ENCODE measurements at places on chromosomes 2 and 18.

DNA sequence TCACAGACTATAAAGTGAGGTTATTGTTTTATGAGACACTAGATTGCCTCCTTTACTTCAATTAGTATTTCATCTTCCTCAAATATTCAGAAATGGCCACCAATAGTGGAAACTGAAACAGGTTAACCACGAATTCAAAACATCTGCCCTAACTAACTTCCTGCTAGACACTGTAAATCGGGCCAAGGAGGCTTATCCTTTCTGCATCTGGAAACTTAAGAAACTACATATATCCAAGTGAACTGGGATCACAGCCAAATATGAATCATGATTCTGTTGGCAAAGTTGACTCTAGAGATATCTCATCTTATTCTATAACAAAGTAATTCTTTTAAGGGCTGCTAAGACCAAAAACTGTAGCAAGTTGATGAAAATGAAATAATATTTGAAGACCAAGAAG is 136.6 kb upstream of the ZC3H15 start:
- peak; percentile 91 for DNase-seq

- peak; percentile 9 for DNase-seq
Observed at GRCh38 chr2:3959372-3959771, 256.0 kb downstream of the DCDC2C start.

GRCh38 chr18:51398104-51398503 is 200.6 kb upstream of the MEX3C start:
- no peak for DNase-seq

- no peak for DNase-seq
Observed at GRCh38 chr2:112095681-112096080, 40.6 kb downstream of the TMEM87B start.

DNA sequence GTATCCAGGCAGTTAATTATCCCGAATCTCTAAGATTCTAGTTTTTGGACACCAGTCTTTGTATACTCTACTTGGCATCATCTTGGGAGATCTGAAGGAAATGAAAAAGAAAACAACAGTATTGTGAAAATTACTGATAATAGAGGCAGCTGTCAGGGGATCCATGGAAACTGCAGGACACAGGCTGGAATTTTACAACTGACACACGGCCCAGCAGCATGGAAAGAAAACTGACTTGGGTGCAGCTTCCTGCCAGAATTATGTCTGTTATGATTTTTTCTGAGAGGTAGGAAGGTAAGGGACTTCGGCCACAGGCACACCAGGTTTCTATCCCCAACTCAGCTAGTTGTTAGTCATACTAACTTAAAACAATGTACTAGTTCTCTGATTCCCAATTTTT is 57.7 kb upstream of the ERBB4 start:
- DNase-seq, result no peak

DNA sequence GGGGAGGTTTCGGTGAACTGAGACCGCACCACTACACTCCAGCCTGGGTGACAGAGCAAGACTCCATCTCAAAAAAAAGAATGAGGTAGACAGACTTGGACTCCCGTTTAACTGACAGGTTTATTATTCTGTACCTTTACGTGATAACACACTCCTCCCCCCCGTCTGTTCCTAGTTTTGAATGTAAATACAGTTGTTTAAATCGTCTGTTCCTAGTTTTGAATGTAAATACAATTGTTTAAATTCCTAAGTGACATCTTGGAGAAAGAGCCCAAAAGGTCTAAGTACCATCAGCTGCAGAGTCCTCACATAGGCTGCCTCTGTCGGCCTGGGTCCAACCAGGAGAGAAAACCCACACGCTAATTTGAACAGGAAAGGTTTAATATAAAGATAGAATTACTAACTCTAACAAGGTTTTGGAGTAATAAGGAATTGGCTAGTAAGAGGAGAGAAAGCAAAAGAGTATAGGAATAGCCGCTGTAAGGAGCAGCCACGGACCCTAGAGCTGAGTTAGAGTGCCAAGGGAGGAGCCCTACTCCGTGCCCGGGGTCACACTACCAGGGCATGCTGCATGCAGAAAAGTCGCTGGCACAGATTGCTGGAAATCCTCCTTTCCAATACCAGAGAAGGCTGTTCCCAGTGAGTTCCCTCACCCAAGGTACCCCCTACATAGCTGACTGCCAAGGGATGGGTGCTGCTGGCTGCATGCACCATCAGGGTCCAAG is 83.5 kb upstream of the RANBP2 start:
- DNase-seq, result no peak

GRCh38 chr2:181357979-181358378 is 99.2 kb upstream of the ITGA4 start:
- no peak for DNase-seq

GRCh38 chr2:54629914-54630857 is 93.3 kb upstream of the EML6 start:
- no peak for DNase-seq

GRCh38 chr2:3899536-3900155 is 196.3 kb downstream of the DCDC2C start:
- DNase-seq, result no peak

DNA sequence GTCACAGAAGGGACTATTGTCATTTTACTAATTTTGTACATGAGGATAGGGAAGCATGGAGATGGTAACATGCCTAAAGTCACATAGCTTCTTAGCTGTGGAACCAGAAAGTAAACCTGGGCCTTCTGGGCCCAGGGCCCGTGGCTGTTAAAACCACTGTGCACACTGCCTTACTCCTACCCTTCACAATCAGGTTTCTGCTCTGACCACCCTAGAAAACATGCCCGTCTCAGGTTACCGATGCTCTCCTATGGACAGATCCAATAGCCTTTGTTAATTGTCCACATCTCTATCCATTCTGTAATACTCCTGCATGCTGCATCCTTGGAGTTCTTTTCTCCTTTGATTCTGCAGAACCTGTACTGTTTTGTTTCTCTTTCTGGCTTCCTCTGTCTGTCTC is 79.0 kb upstream of the TACR1 start:
- no peak for DNase-seq

- DNase-seq, result no peak
Observed at GRCh38 chr2:57884281-57884680, 162.3 kb upstream of the VRK2 start.

DNA sequence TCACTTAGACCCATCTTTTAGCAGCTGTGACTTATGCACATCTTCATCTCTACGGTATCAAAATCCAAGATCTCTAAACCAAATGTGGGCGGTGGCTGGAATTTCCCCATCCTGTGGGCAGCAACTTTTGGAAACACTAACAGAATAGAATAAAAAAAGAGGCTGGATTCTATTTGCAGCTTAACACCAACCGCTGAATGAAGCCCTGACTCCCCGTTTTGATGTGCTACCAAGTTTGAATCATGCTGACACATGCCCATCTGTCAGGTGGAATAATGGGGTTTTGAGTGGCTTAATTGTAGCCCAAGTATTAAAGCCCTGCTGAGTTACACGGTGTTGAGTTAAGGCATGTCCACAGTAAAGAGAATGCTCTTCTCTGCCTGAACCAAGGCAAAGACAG is 165.2 kb downstream of the MTCL1 start:
- no peak for DNase-seq

DNA sequence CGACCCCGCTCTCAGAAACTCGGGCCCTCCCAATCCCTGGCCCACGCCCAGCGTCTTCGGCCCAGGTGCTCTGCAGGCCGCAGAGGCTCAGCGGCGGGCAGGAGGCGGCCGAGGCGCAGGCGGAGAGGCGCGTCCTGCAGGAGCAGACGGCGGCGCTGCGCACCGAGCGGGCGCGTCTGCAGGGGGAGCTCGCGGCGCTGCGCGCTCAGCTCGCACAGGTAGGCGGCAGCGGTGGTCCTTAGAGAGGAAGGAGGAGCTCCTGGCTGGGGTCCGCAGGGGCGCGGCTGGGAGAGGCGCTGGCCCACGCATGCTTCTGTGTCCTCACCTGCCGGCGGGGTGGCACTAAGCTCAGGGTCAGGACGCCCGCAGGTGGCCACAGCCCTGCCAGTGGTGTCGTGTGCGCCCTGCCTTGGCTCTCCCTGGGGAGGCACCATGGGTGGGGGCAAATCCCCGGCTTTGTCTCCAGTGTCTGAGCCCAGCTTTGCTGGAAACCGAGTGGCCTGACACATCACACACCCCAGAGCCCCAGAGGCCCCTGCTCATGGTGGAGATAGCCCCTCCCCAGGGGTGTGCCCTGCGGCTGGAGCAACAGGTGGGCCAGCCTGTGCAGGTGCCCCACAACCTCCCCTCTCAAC is 14.9 kb upstream of the SNED1 start:
- DNase-seq, result no peak

DNA sequence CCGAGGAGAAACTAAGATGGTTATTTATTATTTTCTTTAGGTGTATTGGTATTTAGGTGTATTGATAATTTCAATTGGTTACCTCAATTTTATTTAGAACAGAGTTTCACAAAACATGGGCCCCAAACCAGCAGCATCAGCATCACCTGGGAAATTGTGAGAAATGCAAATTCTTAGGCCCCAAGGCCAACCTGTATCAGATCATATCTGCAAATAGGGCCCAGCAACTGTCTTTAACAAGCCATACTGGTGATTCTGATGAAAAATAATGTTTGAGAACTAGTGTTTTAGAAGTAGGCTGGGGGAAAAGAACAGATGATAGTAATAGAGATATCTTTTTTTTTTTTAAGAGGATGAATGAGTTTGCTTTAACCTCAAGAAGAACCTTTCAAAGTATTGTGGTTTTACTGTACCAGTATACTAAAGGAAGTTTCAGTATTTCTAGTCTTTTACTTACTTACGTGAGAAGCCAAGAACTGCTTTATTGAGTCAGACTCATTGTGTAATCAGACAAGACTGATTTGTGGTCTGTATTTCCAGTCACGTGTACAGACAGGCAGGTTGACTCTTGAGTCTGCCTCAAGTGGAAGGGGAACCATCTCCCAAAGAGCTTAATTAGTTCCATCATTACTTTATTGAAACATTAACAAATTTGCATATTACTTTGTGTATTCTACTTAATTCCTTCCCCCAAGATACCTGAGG is 60.4 kb upstream of the GAREM1 start:
- DNase-seq, result peak; percentile 59

- DNase-seq, result no peak
Observed at GRCh38 chr18:4107049-4107467, 348.0 kb downstream of the DLGAP1 start.

DNA sequence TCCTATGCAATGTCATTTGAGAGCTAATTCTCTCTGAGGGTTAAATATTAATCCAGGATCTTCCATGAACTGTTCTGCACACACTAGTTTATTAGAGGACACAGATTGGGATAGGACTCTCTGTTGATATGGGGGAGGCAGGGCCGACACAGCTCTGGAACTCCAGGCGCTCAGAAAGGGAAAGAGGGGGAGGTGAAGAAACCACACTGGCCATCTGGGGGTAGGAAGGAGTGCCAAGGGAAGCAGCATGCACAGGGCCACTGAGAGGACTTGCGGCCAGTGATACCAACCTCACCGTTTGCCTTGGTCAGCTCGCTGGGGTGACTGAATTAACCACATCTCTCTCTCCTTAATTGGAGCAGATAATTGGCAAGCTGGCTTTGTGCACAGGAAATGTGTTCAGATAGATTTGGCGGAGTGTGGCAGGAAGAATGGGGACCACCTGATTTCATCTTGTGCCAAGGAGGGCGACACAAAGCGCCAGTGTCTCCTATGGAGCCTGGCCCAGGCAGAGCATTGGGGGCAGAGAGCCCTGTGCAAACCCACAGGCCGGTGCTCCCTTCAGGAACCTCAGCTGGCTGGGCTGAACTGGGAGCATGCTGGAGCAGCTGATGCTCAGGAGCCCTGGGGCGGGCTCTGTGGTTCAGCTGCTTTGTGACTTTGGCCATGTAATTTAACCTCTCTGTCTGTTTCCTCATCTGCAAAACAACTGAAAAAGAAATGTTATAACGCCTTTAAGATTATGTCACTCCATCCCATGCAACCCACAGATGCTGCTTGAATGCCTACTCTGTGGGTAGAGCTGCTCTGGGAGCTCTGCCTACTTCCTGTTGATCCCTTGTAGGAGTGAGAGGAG is 114.7 kb upstream of the STON1 start:
- DNase-seq, result no peak
